Stimulated activated CD4-positive, alpha-beta T cell treated with anti-CD3 and anti-CD28 coated beads, Interleukin-15, amount 100 ng/mL, for 48 hours (primary cell): ENCODE measurements at places on chromosomes 1 and 21.

DNA sequence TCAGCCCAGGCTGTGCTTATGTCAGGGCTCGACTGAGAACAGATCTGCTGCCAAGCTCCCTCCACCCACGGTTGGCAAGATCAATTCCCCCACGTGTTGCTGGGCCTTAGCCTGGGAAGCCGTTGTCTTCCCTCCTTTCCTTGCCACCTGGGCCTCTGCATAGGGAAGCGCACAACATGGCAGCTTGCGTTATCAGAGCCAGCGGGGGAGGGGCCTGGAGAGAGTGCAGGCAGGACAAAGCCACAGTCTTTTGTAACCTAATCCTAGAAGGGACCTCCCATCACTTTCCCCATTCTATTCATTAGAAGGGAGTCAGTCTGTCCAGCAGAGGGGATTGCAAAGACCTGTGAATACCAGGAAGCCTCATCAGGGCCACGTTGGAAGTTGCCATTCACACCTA lies 17.0 kb upstream of the IGSF21 start:
- no peak for DNase-seq

DNA sequence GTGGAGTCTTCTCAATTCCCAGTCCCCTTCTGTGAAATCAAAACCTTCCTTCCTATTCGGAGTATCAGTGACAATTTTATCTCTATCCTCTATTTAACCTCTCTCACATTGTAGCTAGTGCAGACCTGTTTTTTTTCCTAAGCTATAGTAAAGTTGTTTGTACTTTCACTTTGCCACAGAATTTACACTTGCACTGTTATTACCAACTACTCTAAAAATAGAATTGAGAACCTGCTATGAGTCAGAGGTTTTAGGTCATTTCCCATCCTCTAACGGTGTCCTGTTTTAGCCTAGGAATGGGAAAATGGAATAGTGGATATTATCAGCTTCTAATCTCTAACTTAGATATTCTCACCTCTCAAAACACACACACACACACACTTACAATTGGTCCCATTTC lies 862.7 kb downstream of the NCAM2 start:
- no peak for DNase-seq

- DNase-seq, result no peak
Measured at GRCh38 chr1:12162459-12163137, 4.2 kb upstream of the TNFRSF1B start.

GRCh38 chr1:200620273-200621131 lies at the start of gene KIF14:
TSS of gene KIF14 (minus strand) at chr1:200620751. CDS start at chr1:200618723, 2,028 bp downstream.
- peak; percentile 91 for DNase-seq

DNA sequence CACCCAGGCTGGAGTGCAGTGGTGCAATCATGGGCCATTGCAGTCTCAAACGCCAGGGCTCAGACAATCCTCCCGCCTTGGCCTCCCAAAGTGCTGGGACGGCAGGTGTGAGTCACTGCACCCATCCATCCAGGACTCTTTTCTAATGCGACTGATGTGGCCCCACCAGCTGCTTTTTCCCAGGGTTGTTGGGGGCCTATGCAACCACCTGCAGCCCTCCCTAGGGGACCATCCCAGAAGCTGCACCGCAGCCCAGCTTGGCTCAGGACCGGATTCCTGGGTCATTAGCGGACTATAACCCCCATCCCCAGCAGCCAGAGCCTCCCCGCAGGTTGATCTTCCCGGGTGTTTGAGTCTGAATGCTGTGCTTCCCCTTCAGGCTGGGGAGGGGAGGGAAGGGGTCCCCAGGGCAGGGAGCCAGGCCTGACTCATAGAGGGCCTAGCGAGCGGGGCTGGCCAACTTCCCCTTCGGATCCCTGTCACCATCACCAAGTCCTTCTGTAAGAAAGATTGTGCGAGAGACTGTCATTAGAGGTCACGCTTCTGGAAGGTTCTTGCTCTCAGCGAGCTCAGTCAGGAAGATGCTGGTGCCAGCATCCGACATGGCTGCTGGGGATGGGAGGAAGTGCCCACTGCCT lies 108.7 kb upstream of the ACTRT2 start:
- no peak for DNase-seq

DNA sequence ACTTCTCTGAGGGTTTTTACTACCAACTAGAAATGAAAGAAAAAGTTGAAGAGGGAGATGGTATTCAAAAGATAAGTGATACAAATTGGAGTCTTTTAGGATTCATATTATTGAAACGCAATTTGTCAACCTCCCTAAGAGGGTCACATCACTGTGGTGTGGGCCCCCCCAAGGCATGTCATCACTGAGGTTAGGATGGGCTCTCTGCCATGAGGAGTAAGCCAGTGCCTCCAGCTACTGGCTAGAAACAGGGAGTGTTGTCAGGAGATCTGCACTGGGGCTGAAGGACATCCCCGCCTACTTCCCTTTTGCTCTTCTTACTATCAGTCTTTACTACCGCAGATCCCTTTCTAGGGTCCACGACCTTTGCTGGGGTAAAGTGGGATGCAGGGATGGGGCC lies 25.9 kb downstream of the ITSN1 start:
- DNase-seq, result no peak

DNA sequence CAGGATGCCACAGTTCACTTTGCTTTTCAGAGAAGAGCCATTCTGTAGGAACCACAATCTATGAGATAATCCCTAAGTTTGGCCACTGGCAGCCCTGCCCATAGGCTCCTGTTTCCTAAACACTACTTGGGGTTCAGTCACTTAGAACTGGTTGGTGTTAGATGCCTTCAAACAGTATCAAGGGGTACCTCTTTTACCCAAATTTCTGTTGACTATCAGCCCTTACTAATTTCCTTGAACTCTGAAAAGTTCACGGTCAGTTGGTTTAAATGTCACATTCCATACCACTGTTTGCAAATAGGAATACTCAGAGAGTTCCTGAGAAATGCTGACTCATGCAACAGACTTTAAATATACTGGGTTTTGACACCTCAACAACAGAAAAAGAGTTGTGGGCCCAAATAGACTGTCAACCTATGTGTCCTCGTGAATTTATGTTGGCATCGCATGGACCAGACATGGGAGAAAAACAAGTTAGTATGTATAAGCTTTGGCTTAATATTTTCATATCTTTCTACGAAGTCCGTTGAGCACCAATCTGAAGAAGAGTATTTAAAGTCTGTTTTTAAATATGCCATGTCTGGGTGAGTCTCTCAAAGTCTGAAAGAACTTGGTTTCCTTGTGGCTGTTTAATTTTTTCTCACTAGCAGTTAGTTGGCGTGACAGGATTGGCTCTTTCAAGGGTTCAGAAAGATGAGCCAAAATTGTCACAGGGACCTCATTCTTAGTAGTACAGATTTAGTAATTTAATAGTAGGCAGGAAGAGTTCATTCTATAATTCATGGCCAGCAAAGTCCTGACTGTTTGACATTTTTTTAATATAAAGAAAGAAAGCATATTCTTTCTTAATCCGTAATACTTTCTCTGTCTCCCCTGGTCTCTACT lies 56.5 kb upstream of the ZNF326 start:
- DNase-seq, result no peak

GRCh38 chr1:65105596-65105995 lies 42.4 kb upstream of the AK4 start:
- DNase-seq, result no peak

DNA sequence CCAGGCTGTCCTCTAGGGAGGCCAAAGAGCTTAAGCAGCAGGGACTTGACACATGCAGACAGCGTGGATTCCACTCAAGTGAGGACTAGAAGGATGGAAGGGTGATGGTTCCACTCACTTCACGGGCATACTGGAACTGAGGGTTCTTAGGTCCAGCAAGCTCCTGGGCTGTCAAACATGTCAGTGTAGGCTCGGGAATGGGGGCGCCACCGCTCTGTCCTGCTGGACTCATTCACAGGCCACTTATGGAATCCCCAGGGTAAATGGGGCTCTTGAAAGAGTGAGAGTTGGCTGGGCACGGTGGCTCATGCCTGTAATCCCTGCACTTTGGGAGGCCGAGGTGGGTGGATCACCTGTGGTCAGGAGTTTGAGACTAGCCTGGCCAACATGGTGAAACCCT lies 27.7 kb upstream of the CSF3R start:
- no peak for DNase-seq

GRCh38 chr1:143611159-143611558 lies 360.6 kb downstream of the FAM72C start:
- no peak for DNase-seq

DNA sequence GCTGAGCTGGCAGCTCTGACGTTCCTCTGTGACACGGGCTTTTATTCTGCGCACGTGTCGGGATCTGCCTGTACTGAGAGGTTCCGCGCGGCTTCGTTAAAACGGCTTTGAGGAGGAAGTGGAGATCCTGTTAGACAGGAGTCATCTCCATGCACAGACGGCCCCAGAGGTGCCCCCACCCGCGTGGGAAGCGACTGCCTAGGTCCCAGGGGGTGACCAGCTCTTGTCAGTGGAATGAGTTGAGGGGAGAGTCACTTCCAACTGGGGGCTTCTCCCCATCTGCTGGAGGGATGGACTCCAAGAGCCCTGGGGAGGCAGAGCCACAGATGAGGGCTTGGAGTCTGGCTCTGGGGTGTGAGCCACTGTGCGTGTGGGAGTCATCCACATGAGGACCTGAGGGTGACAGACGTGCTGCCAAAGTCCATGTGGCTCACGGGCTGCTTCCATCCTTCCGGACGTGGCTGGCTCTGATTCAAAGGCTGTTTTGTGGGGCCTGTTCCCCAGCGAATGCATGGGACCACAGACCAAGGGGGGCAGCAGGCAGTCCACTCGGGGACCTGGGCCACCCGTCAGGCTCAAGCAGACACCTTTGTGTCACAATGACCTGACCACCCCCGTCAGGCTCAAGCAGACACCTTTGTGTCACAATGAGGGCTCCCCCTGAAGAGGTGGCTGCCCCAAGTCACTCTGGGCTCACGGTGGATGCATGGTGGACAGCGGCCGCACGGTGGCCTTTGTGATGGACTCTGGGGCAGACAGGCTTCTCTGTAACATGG lies 26.8 kb downstream of the PTTG1IP start:
- DNase-seq, result peak; percentile 41

DNA sequence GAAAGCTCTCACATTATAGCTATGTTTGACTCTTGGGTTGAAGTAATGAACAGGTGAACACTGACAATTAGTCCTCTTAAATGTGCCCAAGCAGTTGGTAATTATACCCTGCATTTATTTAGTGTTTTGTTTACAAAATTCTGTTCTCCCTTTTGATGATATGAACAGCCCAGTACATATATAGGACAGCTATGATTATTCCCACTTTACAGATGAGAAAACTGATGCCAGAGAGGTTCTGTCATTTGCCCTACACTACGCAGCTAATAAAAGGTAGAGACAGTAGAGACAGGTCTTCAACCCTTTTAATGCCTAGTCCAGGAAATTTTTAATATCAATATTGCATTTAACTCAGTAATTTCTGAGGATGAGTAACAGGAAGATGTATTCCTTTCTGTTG lies 46.1 kb upstream of the DNAJC6 start:
- no peak for DNase-seq

- DNase-seq, result no peak
Measured at GRCh38 chr21:19781881-19782652, 1216.1 kb upstream of the NCAM2 start.

GRCh38 chr1:101588677-101589076 lies 351.9 kb downstream of the S1PR1 start:
- DNase-seq, result no peak

DNA sequence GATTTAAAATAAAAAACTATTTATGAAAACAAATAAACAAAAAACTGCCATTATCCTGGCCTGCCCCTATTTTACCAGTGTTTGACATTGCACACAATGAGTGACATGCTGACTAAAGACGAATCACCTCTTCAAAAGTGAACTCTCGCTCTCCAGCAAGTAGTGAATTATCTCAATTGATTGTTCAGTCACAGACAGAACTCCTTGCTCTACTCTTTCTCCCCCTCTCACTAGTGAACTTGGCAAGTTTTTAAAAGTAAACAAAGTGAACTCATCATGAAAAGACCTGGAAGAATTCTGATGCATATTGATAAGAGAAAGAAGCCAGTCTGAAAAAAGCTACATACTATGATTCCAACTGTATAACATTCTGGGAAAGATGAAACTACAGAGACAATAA lies 4.7 kb upstream of the C1orf52 start:
- no peak for DNase-seq

- no peak for DNase-seq
Measured at GRCh38 chr1:24045771-24046170, 65.6 kb upstream of the SRSF10 start.

GRCh38 chr1:215345766-215346165 lies 221.3 kb upstream of the KCTD3 start:
- no peak for DNase-seq

- no peak for DNase-seq
Measured at GRCh38 chr1:155196893-155197638, 10.6 kb downstream of the THBS3 start.

GRCh38 chr1:13801655-13802486 lies 101.9 kb downstream of the PRDM2 start:
- DNase-seq, result no peak
